ENCODE measurements at places on chromosomes 13 and 19.

GRCh38 chr13:28451482-28452217 lies 43.3 kb downstream of the FLT1 start:
- DNase-seq: no peak

GRCh38 chr13:100824366-100824765 lies 149.8 kb upstream of the TMTC4 start:
- DNase-seq: no peak

- no peak for DNase-seq
Measured at GRCh38 chr19:35549174-35549788, 3.9 kb downstream of the TMEM147 start.

DNA sequence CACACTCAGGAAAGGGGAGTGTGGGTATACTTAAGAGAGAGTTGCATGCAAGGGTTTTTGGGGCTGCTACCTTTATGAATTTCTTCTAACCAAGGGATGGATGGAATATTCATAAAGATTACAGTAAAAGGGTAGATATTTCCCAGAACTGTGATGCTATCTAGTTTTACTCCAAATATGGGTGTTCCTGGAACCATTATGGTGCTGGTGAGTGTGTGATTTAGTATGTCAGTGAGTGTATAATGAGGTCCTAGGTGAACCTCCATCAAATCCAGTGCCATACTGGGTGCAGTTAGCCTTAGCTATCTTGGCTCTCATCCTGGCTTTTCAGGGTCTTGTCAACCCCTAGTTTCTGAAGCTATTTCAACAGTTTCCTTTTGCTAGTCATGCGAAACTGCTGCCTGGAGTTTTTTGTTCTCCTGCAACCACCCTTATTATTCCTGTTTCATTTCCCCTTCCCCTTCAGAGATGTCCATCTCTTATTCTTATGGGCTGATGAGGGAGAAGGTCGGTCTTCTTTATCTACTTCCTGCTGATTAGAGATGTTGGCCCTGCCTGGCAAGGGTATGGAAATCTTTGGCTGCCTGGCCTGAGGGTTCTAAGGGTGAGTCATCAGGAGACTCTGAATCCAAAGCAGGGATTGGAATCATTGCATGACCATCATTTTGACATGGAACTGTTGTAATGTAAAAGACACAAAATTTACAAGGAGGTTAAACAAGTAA lies 202.3 kb downstream of the NBEA start:
- no peak for DNase-seq

GRCh38 chr13:23966691-23967615 lies 69.7 kb upstream of the C1QTNF9B start:
- no peak for DNase-seq

DNA sequence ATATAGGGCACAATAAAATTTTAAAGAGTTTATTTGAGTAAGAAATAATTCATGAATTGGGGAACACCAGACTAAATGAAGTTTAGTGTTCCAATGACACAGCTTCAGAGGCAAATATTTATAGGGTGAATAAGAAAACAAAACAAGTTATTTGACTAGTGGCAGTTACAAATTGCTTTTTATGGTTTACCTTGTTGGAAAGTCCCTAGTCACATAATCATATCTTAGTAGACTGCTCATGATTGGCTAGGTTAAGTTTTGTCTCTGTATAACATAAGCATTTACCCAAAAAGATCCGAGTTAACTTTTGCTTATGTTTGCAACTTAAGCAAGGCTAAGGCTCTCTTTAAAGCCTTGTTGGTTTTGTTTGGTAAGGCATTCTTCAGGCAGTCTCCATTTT lies 224.7 kb upstream of the MIR17HG start:
- no peak for DNase-seq

GRCh38 chr13:48220592-48220980 lies 12.4 kb upstream of the ITM2B start:
- DNase-seq: no peak

DNA sequence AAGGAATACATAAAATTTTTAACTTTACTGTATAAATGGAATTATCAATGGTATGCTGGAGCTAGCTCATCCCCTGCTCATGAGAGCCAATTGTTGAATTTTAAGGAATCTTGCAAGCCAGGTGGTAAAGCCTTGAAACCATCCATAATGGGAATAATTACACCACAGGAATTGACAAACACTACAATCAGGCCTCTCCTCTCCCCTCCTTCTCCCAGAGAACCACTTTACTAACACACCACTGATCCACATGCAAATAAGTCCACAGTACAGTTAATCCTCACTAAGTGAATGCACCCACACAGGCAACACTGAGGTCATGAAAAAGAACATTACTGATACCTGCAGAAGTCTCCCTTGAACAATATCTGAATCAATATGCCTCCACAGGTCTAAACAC lies 140.5 kb downstream of the KLF12 start:
- no peak for DNase-seq

DNA sequence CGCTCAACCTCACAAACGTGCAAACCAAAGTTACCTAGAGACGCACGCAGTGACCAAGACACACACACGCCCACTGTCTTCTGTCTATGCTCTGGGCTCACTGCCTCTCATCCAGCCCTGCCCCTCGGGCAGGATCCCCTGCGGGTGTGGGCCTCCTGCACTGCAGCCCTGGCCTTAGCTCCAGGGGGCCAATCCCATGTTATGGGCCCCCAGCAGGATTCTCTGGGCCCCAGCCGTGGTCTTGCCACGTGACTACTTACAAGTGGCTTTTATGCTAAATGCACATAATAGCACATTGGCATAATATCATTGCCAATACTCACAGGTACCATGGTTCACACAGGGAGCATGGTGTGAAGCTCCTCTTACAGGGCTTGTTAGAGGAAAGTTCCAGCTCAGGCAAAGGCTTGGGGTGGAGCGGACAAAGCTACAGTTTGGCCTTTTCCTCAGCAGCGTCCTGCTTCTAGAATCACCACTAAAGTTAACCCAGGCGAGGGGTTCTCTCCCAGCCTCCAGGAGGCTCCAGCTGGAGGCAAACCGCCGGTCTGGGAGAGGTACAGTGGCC lies 37.4 kb downstream of the CEBPA start:
- DNase-seq: no peak

- DNase-seq: no peak
Measured at GRCh38 chr19:50252111-50252886, 48.9 kb downstream of the MYH14 start.

GRCh38 chr13:61415749-61416148 lies at the start of gene PCDH20:
Gene PCDH20, minus strand, starts transcription at chr13:61415849. Its CDS starts 691 bp downstream, at chr13:61415158.
- DNase-seq: no peak

DNA sequence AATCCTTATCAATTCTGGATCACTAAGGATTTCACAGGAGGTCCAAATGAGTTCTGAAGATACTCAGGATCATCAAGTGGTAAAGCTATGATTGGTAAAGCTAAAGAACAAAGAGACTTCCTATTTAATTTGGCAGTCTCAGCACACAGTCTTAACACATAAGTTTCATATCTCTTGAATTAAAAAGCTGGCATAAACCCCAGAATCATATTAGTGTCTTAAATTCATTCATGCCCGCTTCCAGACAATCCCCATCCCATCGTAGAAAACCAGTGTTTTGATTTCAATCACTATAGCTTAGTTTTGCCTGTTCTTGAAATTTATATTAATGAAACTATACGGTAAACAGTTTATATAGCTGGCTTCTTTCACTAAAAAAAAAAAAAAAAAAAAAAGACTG lies 278.7 kb downstream of the DIAPH3 start:
- DNase-seq: no peak

GRCh38 chr19:11018179-11018578 lies 57.3 kb downstream of the SMARCA4 start:
- no peak for DNase-seq

DNA sequence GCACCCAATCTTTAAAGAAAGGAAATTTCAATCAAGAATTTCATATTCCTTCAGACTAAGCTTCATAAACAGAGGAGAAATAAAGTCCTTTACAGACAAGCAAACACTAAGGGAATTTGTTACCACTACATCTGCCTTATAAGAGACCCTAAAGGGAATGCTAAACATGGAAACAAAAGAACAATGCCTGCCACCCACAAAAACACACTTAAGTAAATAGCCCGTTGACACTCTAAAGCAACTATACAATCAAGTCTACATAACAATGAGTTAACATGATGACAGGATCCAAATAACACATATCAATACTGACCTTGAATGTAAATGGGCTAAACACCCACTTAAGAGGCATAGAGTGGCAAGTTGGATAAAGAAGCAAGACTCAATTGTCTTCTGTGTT lies 1056.9 kb upstream of the ATXN8OS start:
- no peak for DNase-seq

- DNase-seq: no peak
Measured at GRCh38 chr19:30318936-30319335, 53.2 kb upstream of the ZNF536 start.

DNA sequence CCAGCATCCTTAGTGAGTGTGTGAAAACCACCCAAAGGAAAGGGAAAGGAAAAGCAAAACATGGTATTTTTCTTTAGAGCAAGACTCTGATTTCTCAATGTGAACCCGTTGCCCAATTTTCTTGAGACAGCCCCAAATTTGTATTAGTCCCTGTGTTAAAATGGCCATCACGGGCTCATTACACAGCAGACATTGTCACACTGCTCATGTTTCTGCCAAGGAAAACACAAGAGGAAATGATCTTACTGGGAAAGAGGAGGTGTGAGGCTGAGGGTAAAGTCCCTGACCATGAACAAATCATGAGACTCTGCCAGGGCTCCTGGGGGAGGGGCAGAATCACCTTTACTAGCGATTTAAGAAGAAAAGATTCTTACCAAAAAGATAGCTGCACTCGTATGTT lies 54.4 kb downstream of the FAM124A start:
- DNase-seq: no peak

DNA sequence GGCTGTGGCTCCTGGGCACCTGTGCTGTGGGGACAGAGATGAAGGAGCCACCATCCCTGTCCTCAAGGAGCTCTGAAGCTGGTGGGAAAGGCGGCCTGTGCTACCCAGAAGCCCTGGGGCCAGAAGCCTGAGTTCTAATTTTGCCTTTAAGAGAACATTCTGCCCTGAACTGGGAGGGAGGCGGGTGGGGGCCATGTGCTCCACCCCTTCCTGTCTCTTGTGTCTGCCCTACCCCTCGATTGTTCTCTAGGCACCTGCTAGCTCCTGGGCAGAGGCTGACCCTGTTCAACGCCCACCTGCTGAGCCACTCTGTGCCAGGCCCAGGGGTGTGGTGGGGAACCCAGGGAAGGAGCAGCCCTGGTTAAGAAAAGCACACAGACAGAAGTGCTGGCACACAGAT lies 5.9 kb downstream of the TRAPPC6A start:
- no peak for DNase-seq

GRCh38 chr13:82833923-82834322 lies 1048.4 kb downstream of the SLITRK1 start:
- DNase-seq: no peak

DNA sequence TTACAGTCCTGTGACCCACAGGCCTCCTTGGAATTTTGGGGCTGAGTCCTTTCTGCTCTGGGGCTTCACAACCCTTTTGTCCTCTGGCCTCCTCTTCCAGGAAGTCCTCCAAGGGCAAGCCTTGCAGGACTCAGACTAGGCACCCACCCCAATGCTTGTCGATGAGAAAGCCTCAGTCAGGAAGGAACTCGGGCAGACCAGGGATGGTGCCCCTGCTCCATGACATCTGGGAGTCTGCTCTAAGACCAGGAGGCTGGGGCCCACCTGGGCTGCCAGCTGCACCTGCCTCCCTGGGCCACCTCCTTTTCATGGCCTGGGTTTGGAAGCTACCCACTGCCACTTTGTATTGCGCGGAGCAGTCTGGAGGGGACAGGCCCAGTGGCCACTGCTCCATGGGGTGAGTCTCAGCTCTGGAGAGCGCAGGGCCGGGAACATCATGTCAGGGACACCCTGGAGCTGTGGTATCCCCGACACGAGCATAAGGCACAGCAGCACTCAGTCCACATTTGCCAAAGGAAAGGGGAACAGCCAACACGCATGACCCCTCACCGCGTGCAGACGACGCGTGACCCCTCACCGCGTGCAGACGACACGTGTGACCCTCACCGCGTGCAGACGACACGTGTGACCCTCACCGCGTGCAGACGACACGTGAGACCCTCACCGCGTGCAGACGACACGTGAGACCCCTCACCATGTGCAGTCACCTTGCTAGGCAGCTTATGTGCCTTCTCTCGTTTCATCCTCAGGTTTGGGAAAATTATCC lies 10.8 kb downstream of the C2CD4C start:
- no peak for DNase-seq

DNA sequence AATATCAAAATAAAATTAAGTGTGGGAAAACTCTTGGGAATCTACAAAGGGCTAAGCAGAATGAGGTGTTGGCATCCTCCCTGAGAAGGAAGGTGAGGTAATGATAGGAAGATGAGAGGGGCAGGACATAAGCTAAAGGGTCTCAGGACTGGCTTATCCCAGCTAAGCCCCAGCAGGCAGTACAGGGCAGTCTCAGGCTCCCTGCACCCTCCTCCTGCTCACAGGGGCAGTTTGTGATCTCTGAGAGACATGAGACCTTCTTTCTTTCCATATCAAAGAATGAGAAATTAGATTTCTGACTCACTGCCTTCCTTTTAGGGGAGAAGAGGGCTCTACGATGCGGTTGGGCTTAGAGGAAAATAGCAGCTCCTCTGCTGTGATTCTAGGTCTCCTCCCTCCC lies 571.0 kb downstream of the IRS2 start:
- no peak for DNase-seq

DNA sequence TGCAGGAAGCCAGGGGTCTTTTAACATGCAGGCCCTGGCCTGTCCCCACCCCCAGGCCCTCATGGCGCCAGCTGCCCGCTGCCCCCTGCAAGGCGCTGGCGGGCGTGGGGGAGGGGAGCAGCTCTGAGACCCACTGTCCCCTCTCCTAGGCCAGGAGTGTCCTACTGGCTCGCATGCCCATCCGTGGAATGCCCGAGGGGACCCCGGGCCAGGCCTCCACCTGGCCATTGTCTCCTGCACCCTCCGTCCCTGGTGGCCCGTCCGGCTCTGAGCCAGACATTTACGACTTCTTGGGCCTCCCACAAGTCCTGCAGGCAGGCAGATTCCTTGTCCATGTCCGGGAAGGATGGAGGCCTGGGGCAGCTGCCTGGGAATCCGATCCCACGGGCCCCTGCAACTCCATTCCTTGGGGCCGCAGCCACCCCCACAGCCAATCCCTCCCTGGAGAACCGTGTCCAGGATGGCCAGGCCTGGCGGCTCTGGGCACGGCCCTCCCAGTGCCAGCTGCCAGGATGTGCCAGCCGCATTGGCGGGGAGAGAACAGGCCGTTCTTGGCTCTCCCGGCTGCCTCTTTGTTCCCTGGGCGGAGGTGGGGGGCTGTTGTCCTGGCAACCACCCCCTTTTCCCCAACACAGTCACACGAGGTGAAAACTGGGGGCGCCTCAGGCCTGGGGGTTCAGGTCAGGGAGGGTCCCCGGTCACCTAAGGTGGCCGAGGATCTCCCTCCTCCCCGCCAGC lies 10.5 kb upstream of the PLIN3 start:
- DNase-seq: no peak
